Thoracic aorta (tissue), 2 donors: ENCODE measurements at places on chromosomes 3 and 15. TPM values are rescaled to one million over a fixed set of nuclear protein-coding genes. Genes with fewer than 3 reads are reported as not detected.

The SCG3 gene
- not detected for total RNA-seq

DNA sequence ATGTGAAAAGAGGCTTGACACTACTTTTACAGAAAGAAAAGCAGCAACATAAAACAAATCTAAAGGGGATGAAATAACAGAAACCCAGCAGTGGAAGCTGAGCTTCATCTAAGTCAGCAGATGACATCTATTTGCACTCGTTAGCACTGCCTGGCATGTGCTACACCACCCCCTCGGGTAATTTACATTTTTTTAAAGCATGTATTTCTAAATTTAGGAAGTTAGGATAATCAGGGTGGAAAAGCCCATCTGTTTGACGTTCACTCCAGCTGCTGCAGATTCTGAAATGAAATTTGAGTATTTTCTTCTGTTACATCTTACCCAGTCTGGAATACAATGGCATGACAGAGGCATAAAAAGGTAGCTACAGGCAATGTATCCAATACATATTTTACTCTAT is 20.7 kb downstream of the IGSF11 start:
- H3K4me3 ChIP-seq: no peak overlapping the region
- no peaks in the 10 kb centered on the region for H3K4me1 ChIP-seq
- no peaks in the 10 kb centered on the region for H3K27me3 ChIP-seq
- no peak for DNase-seq
- no peaks in the 10 kb centered on the region for H3K36me3 ChIP-seq

GRCh38 chr3:185961675-185962232 is 23.9 kb upstream of the TRA2B start:
- peak overlapping the region; percentile 66 for H3K4me3 ChIP-seq
- no peaks in the 10 kb centered on the region for H3K4me1 ChIP-seq
- no peak for DNase-seq
- no peaks in the 10 kb centered on the region for H3K36me3 ChIP-seq

The RTP3 gene
- total RNA-seq: not detected

The PCBP4 gene
- total RNA-seq: 127 TPM

DNA sequence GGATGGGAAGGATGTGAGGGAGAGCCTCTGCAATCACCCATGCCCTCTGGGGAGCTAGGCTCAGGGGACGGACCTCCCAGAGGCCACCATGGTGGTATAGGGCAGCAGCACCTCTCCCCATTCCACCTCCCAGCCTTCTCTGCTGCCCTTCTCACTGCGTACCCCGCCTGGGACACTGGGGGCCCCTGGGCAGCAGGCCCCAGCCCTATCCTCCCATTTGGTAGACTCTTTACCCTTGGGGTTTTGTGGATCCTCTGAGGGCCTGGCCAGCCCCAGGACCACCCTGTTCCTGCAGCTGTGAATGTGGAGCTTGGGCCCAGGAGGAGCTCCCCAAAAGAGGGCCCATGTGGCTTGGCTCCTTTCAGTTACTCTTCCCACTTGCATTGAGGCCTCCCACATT is 131.9 kb downstream of the DNAJB8 start:
- no peak overlapping the region for H3K27ac ChIP-seq
- H3K4me1 ChIP-seq: no peaks in the 10 kb centered on the region
- no peak overlapping the region for H3K4me3 ChIP-seq
- no peak for DNase-seq

GRCh38 chr3:4406746-4407568 is 60.1 kb downstream of the SUMF1 start:
- H3K4me3 ChIP-seq: no peak overlapping the region
- H3K27me3 ChIP-seq: no peaks in the 10 kb centered on the region
- no peak overlapping the region for H3K27ac ChIP-seq
- H3K36me3 ChIP-seq: no peaks in the 10 kb centered on the region
- DNase-seq: no peak

DNA sequence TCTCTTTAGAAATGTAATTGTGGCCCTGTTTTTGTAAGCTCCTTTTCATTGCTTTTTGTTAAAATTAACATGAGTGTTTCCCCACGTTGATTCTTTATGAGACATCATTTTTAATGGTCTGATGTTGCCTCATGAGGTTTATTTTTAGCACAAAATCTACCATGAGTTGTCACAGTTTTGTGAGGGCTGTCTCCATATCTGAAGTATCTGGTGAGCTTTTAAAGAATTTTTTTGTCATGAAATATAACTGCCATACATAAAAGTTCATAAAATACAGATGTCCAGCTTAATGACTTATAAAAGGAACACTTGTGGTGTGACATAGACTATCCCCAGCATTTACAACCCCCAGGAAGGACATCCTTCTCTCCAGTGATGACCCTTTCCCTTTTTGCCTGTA is 34.3 kb upstream of the CEMIP start:
- DNase-seq: no peak
- H3K36me3 ChIP-seq: no peaks in the 10 kb centered on the region
- no peak overlapping the region for H3K4me3 ChIP-seq
- H3K27me3 ChIP-seq: no peaks in the 10 kb centered on the region

The SI gene
- total RNA-seq: not detected

- H3K4me1 ChIP-seq: peaks cover 3% of the 10 kb centered on the region
- no peak overlapping the region for H3K4me3 ChIP-seq
- H3K27me3 ChIP-seq: no peaks in the 10 kb centered on the region
- no peak for DNase-seq
- no peaks in the 10 kb centered on the region for H3K36me3 ChIP-seq
These were observed 19.7 kb downstream of the SPATA12 start for GRCh38 chr3:57080171-57080570.

DNA sequence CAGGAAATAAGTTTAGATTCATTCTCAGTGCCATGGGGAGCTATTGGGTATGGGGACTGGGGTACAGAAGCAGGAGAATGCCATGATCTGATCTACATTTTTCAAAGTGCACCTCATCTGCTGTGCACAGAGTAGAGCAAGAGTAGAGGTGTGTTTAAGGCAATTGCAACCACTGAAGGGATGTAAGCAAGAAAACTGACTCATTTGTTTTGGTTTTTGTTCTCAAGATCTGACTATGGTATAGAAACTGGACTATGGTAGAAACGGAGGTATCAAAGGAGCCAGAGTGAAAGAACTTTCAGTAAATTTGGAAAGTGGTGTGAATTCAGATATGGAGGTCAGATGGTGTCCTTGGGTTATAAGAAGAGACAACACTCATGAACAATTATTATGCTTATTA is 86.2 kb upstream of the CMSS1 start:
- no peak overlapping the region for H3K27ac ChIP-seq
- no peak for DNase-seq
- H3K4me3 ChIP-seq: no peak overlapping the region
- H3K27me3 ChIP-seq: no peaks in the 10 kb centered on the region
- no peaks in the 10 kb centered on the region for H3K36me3 ChIP-seq

The UBE2Q2 gene
- total RNA-seq: 31.5 TPM

DNA sequence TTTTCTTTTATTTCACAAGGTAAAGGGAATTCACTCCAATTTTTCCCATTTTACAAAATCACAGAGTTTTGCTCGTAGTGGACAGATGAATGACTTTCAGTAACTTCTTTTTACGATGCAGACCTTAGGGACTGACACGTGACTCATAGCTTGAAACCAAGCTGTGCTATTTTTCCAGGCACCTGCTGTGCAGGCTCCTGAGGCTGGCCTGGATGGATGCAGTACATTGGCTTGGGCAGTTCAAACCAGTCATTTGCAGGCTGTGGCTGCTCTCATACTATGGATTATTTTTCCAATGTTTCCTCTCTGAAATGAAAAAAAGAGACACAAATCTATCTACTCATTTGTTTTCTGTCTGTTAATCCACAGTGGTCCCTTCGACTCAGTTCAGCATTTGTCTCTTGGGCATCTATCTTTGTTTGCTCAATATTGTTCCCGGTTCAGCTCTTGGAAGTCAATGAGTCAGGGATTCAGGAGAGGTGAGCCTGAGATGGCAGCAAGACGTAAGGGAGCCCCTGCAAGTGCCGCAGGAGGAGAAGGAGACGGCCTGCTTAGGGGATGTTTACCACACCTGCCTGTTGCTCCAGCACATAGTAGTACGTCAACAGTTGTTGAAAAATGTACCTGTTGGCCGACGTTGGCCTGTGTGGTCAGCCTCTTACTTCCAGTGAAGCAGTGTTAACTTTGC is 92.8 kb downstream of the SV2B start:
- no peaks in the 10 kb centered on the region for H3K27me3 ChIP-seq
- no peak for DNase-seq
- no peak overlapping the region for H3K27ac ChIP-seq
- H3K36me3 ChIP-seq: no peaks in the 10 kb centered on the region
- H3K4me1 ChIP-seq: no peaks in the 10 kb centered on the region

DNA sequence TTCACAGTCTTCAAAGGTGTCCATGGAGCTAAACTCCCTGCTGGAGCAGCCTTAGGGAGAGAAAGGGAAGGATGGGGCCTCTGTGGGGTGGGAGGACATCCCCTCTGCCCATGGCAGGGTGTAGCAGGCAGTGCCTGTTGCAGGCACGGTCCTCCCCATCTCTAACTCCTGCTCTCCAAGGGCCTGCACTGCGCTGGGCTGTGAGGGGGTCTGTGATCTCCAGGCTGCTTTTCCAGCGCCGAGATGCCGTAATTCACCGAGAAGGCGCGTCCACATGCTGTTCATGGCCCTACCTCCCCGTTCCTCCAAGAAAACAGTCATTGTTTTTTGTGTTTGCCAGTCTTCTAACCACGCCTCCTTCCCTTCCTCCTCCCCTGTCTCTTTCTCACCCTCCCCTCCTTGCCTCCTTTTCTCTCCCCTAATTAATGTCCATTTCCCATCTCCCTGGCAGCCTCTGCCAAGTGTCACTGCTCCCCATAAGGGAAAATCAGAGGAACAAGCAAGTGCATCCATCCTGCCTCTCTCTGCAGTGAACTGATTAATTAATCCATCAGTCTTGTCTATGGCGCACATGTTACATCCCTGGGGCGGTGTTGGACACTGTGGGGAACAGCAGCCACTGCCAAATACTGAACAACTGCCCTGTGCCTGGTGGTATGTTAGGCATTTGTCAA is 17.7 kb upstream of the LAMP3 start:
- H3K4me3 ChIP-seq: no peak overlapping the region
- H3K27ac ChIP-seq: no peak overlapping the region
- peaks cover 2% of the 10 kb centered on the region for H3K4me1 ChIP-seq

GRCh38 chr15:40549894-40550293 is 14.9 kb downstream of the CCDC32 start:
- no peak overlapping the region for H3K27ac ChIP-seq
- DNase-seq: no peak
- no peak overlapping the region for H3K4me3 ChIP-seq
- H3K27me3 ChIP-seq: no peaks in the 10 kb centered on the region
- H3K4me1 ChIP-seq: peaks cover 14% of the 10 kb centered on the region

GRCh38 chr15:50633653-50634052 is 52.9 kb downstream of the TRPM7 start:
- no peak overlapping the region for H3K4me3 ChIP-seq
- H3K36me3 ChIP-seq: peaks cover 40% of the 10 kb centered on the region
- H3K4me1 ChIP-seq: no peaks in the 10 kb centered on the region
- DNase-seq: no peak

The FBXL22 gene
- 21.2 TPM for total RNA-seq

DNA sequence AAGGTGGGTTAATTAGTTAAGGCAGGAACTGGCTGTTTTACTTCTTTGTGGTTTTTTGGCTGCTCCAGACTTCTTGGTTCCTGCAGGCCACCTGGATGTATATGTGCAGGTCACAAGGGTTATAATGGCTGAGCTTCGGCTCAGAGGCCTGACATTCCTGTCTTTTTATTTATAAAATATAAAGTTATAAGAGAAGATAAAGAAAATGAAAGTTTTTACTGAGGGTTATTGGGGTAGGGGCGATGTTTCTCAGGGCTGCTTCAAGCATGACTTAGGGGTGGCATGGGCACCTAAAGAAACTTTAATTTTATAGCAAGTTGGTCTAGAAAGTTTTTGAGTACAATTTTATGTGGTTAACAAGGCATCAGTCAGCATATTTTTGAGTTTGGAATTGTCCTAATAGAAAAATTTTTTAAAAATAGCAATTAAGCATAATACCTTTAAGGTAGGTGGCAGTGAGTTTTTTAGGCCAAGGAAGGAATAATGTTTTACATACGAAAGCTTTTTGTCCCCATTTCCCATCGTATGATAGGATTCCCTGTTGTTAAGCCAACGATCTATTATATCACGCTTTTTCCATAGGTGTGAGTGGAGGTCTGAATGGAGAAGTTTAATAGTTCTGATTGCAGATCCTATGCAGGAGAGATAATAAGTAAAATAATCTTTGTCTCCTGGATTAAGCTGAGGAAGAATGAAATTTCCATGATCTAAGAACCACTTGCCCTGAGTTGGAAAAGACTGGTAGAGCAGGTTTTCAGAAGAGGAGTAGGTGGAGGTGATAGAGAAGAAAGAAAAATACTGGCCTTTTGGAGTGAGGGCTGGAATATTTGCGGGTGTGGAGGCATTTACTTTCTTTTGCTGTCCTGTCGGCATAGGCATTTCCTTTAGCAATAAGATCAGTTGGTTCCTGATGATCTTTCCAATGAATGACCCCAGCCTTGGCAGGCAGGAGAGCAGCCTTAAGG is 10.1 kb downstream of the STRIT1 start:
- no peak overlapping the region for H3K27ac ChIP-seq
- H3K36me3 ChIP-seq: no peaks in the 10 kb centered on the region
- no peaks in the 10 kb centered on the region for H3K4me1 ChIP-seq

The GOLGA6A gene
- total RNA-seq: 0.14 TPM

DNA sequence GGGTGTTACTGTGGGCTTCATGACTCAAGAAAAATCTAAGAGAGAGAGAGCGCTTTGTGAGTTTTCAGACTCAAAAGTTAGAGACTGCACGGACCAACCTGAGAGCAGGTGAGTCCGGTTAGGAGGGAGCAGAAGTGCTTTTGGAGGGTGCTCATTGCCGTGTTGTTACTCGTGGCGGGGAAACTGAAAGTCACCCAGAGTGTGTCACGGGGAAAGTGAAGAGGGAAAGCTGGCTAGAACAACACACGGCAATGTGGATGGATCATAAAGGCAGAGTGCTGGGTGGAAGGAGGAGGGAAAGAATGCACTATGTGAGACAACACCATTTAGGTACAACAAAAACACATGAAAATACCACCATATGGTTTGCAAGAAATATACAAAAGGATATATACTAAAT is 112.3 kb downstream of the BDH1 start:
- no peak for DNase-seq
- H3K27ac ChIP-seq: no peak overlapping the region
- H3K27me3 ChIP-seq: no peaks in the 10 kb centered on the region
- no peaks in the 10 kb centered on the region for H3K4me1 ChIP-seq
- H3K4me3 ChIP-seq: no peak overlapping the region
- H3K36me3 ChIP-seq: no peaks in the 10 kb centered on the region

GRCh38 chr3:186069199-186069598 is 39.7 kb downstream of the ETV5 start:
- no peaks in the 10 kb centered on the region for H3K27me3 ChIP-seq
- no peak overlapping the region for H3K27ac ChIP-seq
- no peak overlapping the region for H3K4me3 ChIP-seq
- H3K4me1 ChIP-seq: no peaks in the 10 kb centered on the region

The ZNF80 gene
- total RNA-seq: not detected

- no peak overlapping the region for H3K4me3 ChIP-seq
- no peak for DNase-seq
- H3K36me3 ChIP-seq: no peaks in the 10 kb centered on the region
- no peaks in the 10 kb centered on the region for H3K27me3 ChIP-seq
These were observed 160.7 kb downstream of the BBX start for GRCh38 chr3:107683447-107683846.

- no peak overlapping the region for H3K4me3 ChIP-seq
- no peaks in the 10 kb centered on the region for H3K4me1 ChIP-seq
- H3K27me3 ChIP-seq: no peaks in the 10 kb centered on the region
- H3K27ac ChIP-seq: no peak overlapping the region
These were observed 55.9 kb upstream of the C3orf80 start for GRCh38 chr3:160169139-160169976.

- no peaks in the 10 kb centered on the region for H3K36me3 ChIP-seq
- H3K27me3 ChIP-seq: no peaks in the 10 kb centered on the region
- H3K4me1 ChIP-seq: no peaks in the 10 kb centered on the region
- H3K4me3 ChIP-seq: no peak overlapping the region
- H3K27ac ChIP-seq: no peak overlapping the region
These were observed 172.6 kb downstream of the P3H2 start for GRCh38 chr3:189947948-189948723.
